Stimulated activated CD4-positive, alpha-beta T cell treated with anti-CD3 and anti-CD28 coated beads, Interleukin-2, amount 100 ng/mL, for 24 hours (primary cell): ENCODE measurements at places on chromosomes 6 and 20.
A peak's percentile ranks its signal among the peaks of the same experiment; 100 is the strongest.

GRCh38 chr20:17882834-17883591 lies 85.6 kb downstream of the SNX5 start:
- no peak for DNase-seq

DNA sequence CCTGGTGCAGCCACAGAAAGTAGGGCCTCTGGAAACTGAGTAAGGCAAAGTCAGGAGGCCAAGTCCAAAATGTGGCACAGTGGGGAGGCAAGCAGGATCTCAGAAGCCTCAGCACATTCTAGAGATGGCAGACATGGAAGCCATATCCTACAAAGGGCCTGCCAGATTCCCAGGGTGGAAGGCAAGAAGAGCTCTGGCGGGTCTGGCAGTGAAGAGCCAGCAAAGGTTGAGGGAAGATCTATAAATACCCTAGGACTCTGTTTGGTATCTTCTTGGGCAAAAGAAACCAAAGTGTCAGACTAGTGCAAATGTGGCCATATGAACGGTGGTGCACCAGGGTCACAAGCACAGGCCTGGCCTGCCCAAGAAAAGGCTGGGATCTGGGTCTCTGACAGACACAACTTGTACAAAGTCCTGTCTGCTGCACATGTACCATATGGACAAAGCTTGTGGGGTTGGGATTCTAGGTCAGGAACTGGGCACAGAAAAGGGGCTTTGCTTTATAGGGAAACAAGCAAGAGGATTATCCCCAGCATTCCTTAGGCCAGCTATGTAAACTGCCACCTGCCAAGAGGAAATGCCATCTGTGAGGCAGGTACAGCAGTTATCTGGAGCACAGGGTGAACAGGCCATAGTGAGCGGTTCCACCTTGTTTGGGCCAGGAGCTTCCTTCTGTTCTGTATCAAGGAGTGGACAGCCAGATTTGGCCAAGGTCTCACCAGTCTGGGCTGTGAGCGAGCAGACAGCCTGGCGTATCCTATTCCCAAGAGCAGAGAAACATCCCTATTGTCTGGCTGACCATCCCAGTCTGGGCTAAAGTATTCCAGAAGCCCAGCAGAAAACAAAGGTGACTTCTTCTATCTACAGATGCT lies 36.3 kb upstream of the SLC4A11 start:
- DNase-seq: no peak

- peak; percentile 24 for DNase-seq
These were observed 141.7 kb upstream of the CARMIL1 start for GRCh38 chr6:25137480-25137879.

DNA sequence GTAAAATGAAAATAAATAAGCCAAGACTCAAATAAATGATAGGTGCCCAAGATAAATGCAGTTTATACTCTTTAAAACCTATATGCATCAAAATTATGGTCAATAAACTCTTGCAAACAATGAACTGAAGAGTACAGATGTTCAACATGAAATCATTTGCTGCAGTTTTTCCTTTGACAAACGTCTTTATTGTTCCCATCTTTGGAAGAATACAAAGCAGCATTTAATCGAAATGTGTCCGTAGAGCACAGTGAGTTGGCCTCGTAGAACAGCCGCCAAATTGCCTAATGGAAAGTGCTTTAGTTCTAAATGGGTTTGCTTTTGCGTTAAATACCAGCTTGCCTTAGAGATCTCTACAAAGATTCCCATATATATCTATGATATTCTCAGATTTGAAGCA lies 447.4 kb downstream of the PKHD1 start:
- DNase-seq: no peak

DNA sequence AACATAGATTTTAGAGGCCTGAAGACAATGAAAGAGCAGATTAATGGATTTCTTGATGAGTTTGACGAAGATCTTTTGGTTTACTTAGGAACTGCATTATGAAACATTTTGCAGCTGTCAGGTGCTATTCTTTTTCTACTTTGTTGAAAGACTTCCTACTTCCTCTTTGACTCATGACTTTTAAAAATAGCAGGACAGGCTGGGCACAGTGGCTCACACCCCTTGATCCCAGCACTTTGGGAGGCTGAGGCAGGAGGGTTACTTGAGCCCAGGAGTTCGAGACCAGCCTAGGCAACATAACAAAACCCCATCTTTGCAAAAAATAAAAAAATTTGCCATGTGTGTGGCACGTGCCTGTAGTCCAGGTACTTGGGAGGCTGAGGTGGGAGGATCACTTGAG lies 52.0 kb downstream of the ITCH start:
- DNase-seq: no peak

DNA sequence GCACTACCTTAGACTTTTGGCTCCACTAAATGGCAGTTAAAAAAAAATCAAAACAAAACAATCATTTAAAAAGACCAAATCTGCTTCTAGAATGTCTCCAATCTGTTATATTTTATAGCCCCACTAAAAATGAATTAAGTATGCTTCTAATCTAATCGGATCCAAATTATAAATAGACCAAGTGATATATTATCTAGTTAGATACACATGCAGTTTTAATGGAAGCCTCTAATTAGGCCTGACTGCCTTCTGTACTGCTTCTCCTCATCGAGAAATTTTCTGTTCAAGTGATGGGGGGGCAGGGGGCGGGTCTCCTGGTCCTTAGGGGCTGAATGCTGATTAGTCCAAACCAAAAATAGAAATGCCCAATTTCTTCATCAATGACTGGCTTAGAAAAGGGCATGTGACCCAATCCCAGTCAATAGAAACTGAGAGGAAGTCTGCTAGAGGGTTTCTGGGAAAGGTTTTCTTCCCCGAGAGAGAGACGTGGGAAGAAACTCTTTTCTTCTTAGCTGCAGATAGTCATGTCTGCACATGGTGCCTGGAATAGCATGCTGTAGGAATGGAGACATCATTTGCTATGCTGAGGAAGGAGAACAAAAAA lies 6.9 kb downstream of the SESN1 start:
- DNase-seq: no peak

DNA sequence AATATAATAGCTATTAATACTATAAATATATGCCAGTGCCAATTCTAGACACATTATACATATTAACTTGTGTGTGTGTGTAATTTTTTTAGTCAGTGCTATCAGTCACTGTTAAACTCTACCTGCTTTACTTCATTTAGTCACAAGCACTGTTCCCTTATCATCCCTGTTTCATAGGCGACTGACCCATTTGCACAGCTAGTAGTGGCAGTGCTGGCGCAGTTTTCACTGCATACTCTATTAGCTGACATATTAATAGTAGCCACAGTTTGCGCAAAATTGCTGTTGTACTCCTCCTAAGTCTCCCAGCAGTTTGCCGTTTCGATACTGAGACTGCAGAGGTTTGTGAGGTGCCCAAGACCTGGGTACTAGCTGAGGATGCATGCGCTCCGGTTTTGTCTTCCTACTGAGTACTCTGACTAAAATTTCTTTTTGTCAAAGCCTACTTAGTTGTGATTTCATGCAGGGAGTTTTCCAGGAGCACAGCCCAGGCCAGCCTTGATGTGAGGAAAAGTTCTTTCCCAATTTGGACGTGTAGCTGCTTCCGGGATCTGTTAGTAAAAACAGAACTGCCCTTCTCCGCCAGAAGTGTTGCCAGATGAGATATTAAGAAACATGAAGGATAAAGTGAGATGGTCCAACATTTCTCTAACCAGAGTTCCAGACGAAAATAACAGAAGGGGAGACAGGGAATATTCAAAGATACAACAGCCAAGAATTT lies 5.6 kb downstream of the BAG2 start:
- no peak for DNase-seq

DNA sequence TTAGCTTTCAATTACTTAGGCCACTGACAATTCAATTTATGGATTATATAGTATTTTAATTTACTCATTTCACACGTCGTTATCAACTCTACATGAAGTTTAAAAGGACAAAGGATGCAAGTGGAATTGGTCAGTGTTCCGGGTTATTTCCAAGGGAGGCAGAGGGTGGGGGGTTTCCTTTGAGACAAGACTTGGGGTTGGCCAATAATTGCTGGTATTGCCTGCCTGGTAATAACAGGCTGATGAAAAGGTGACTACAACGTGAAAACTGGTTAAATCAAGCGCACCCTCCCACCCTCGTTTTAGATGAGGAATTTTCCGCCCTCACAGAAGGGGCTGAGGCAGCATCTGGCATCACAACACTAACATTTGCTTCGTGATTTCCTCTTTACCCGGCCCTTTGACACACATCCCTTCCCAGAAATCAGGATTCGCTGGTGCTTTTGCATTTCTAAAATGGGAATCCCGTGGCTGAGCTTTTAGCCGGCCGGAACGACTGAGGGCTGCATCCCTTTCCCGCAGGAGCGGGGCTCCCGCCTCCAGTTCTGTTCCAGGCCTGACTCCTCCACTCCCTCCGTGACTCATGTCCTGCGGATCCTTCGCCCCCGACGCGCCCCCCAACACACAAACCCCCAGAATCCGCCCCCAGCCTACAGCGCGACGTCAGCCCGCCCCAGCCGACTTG lies 999 bp upstream of the PIM1 start:
- DNase-seq: peak; percentile 33

DNA sequence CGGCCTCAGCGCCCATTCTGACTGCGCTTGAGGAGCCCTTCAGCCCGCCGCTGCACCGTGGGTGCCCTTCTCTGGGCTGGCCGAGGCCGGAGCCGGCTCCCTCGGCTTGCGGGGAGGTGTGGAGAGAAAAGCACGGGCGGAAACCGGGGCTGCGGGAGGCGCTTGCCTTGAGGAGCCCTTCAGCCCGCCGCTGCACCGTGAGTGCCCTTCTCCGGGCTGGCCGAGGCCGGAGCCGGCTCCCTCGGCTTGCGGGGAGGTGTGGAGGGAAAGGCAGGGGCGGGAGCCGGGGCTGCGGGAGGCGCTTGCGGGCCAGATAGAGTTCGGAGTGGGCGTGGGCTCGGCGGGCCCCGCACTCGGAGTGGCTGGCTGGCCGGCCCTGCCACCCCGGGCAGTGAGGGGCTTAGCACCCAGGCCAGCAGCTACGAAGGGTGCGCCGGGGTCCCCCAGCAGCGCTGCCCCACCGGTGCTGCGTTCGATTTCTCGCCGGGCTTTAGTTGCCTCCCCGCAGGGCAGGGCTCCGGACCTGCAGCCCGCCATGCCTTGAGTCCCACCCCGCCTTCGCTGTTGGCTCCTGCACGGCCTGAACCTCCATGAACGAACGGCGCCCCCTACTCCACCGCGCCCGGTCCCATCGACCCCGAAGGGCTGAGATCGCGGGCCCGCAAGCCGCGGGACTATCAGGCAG lies 45.7 kb upstream of the MCUR1 start:
- DNase-seq: no peak

GRCh38 chr6:167529444-167530335 lies 204.8 kb downstream of the TTLL2 start:
- DNase-seq: no peak

GRCh38 chr6:1346558-1347091 lies 34.7 kb downstream of the FOXQ1 start:
- DNase-seq: no peak

GRCh38 chr20:41248368-41249024 lies 69.0 kb downstream of the ZHX3 start:
- no peak for DNase-seq

DNA sequence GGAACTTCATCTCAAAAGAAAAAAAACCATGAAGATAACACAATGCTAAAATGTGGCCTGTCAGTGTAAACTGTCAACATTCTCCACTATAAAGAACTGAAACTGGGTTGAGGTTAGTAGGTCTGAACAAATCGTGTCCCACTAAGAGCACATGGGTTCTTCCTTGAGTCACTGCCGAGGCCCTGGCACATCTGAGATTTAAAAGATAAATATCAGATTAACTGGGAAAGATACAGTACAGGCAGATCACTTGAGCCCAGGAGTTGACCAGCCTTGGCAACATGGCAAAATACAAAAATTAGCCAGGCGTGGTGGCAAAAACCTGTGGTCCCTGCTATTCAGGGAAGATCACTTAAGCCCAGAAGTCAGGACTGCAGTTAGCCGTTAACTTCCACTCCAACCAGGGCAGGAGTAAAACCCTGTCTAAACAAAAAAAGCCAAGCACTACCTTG lies 5.6 kb downstream of the EEF1A1 start:
- DNase-seq: peak; percentile 43

DNA sequence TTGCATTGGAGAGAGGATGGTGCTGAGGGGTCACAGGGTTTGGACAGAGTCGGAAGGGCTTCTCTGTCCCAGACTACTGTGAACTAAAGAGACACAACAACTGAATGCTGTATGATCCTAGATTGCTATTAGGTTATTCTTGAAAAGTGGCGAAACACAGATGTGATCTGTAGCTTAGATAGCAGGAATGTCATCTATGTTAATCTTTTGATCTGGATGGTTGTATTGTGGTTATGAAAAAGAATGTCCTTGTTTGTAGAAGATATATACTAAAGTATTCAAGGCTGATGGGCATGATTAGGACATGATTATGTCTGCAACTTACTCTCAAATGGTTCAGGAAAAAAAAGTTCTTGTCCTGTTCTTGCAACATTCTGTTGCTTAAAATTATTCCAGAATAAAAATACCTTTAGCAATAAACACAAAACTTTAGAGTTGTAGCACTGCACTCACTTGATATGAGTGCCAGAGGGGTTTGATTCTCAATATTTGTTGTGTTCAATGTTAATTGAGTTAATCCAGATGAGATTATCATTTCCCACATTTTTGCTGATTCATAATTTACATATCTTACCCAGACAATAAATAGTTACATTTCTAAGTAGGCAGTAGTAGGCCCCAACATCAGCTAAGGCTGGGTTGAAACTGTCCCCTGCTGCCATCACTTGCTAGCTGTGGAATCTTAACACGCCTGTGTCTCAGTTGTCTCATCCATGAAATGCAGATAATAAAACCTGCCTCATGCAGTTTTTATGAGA lies 645.2 kb downstream of the KIF16B start:
- DNase-seq: no peak

DNA sequence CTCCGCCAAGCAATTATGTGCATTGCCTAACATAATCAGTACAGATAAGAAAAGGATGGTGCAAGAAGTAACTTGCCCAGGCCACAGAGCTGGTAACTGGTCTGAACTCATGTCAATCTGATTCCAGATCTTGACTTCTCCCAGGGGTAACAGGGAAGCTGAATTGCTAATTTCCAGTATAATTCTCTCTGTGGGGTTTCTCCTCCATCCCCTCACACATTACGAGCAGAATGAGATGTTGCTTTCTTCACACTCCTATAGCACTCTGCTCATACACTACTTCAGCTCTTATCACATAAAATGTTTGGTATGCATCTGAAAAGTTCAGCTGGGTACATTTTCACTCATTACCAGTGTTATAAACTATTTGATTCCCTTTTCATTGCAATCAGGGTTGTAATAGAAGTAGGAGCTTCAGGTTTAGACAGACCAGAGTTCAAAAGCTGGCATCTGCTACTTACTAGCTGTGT lies 24.0 kb upstream of the LRRC1 start:
- DNase-seq: no peak

- peak; percentile 77 for DNase-seq
These were observed 36.8 kb downstream of the YTHDF1 start for GRCh38 chr20:63178889-63179686.

DNA sequence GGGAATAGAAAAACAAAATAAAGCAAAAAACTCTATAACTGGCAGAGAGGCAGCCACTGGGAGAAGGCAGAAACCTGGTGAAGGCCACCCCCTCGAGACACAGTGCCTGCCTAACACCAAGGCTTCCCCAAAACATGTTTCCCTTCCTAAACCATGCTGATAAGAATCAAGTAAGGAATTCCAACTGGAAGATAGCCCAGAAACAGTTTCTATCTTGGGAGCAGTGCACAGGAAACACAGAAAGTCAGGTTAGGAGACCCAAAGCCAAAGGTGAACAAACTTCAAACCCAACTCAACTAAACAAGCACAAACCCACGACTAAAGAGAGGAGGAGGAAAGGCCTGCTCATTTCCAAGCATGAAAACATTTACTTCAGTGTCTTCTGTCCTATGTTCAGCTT lies 433.7 kb upstream of the RGS17 start:
- DNase-seq: no peak

- DNase-seq: no peak
These were observed 359.1 kb downstream of the QKI start for GRCh38 chr6:163773646-163774045.

- DNase-seq: no peak
These were observed 24.2 kb upstream of the PPP1R14C start for GRCh38 chr6:150118627-150119026.
